Aorta (tissue), 5 donors: ENCODE measurements at places on chromosomes 5 and 9.

DNA sequence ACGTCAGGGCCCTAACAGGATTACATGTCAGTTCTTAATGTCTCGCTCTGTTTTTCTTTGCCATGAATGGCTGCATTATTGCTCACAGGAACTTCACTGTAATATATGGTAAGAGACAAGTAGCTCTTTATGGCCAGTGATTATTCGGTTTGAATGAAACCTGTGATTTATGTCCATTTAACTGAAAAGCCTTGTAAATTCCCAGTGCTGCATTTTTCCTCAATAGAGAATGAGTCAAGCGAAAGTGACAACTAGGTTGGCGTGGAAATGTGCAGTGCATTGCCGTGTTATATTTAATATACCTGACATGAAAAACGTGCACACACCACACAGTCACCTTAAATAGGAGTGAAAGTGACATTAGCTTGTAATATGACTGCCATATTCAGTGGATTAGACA, 163.1 kb downstream of the PBX3 start:
- DNase-seq, result no peak

DNA sequence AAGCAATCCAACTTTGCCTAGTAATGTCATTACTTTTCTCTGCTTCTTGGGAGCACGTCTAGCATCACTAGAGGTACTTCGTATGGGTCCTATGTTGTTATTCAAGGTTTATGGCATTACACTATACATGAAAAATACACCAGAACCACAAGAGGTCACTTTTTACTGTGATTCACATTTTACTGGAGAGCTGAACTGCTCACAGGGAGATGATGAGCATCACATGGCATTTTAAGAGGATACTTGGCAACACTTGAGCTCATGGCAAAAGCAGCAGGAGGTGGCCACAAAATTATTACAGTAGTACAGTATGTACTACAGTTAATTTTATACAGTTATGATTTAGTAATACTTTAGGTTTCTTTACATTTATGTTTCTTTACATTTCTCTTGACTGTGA, 223.4 kb downstream of the PARP8 start:
- no peak for DNase-seq

DNA sequence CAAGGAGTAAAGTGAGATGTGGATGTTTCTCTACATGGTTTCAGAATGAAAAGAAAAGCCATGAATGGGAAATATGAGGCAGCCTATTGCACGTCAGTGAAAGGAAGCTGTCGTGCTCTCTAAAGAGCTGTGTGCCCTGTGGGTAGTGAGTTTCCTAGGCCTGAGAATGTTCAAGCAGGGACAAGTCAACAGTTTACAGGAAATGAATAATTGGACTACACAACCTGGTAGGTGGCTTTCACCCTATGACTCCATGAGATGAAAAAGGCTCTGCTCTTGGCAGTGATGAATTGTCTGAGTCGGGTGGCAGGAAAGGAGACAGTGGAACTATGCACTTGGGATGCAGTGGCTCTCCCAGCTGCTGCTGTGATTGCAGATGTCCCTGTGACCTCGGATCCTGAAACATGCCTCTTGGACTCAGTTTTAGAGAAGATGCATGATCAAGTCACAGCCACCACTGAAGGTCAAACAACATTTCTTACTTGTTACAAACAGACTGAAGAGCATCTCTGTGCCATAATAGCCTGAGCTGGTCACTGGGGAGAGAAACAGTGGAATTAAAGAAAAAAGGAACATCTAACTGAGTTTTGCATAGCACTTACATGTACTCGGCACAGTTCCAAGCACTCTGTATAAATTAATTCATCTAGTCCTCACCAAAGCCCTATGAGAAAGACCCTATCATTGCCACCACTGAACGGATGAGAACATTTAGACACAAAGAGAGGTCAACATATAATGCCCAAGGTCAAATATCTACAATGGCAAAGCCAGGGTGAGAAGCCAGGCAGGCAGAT, 293.7 kb downstream of the SPOCK1 start:
- DNase-seq, result no peak

DNA sequence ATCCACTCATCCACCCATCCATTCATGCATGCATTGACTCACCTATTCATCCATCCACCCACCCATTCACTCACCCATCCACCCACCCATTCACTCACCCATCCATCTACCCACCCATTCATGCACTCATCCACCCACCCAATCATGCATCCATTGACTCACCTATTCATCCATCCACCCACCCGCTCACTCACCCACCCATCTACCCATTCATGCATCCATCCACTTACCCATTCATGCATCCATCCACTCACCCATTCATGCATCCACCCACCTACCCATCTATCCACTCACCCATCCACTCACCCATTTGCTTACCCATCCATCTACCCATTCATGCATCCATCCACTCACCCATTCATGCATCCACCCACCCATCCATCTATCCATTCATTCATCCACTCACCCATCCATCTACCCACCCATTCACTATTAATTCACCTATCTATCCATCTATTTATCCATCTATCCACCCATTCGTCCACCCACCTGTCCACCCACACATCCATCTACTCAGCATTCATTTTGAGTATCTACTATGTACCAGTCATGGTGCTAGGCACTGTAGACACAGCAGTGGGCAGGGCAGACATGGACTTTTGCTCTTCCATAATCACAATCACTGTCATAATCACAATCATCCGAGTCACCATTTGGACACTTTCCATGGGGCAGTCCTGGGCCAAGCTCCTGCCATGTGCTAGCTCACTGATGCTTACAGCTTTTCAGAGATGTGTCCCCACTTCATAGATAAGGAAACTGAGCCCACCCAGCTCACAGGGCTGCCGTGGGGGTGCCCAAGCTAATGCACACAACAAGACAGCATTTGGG, 34.4 kb downstream of the HMCN2 start:
- DNase-seq, result no peak

GRCh38 chr9:109780453-109781033, 545 bp downstream of the PALM2AKAP2 start:
- no peak for DNase-seq
